ENCODE measurements at places on chromosomes 13 and 19.
A peak's percentile ranks its signal among the peaks of the same experiment; 100 is the strongest.

DNA sequence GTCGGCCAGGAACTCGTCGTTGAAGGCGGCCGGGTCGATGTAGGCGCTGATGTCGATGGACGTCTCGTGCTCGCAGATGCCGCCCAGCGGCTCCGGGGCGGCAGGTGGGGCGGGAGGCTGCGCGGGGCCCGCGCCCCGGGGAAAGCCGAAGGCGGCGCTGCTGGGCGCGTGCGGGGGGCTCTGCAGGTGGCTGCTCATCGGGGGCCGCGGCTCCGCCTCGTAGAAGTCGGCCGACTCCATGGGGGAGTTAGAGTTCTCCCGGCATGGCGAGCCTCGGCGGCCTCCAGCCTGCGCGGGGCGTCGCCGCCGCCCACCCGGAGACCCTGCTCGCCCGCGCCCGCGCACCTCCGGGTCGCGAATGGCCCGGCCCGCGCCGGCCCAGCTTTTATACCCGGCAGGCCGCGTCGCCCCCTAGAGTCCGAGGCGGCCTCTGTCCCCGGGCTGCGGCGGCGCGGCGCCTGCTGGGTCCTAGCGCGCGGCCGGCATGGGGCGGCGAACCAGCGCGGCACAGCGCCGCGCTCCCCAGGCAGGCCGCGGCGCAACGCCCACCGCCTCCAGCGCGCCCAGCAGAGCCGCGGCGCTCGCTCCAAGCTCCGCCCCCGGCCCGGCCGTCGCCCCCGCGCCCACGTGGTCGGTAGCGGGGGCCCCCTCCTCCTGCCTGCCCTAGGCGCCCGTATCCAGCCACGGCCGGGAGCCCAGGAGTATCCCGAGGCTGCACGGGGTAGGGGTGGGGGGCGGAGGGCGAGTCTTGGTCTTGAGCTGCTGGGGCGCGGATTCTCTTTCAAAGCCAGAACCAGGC is at the start of gene CEBPA:
TSS of gene CEBPA (minus strand) at position 360 of the 799 bp plus-strand sequence. CDS start at position 240, 120 bp downstream.
- peak; percentile 83 for DNase-seq

GRCh38 chr13:27118428-27119054 is 53.1 kb downstream of the USP12 start:
- no peak for DNase-seq

- DNase-seq: no peak
Measured at GRCh38 chr13:30735025-30735871, at the start of gene ALOX5AP. TSS of gene ALOX5AP (plus strand) at chr13:30735543. CDS start at chr13:30735606, 63 bp downstream.

DNA sequence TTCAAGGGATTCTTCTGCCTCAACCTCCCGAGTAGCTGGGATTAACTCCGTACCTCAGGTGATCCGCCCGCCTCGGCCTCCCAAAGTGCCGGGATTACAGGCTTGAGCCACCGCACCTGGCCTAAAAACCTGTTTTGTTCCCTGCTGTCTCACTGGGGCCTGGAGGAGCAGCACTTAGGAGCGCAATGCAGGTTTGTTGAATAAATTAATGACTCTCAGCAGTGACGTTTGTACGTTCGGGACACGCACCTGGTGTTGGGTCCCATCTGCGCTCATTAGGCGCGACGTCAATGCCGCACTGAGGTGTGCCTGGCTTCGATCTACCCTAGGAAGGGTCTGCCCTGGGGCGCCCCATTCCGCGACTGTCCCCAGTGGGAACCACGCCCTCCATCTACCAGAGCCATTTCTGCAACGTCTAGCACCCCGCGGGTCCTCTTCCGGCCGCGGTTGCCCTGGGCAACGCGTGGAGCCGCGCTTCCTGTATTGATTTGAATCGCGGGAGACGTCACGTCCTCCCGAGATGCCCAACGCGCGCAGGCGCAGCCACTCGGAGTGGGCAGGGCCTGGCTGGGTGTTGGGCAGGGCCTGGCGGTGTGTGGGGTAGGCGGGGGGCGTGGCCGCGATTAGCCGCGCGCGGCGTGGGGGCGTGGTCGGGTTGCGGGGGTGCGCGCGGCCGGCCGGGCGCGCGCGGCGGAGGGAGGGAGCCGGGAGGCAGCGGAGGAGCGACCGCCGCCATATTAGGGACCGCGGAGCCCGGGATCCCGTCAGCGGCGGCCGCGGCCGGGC is at the start of gene FZR1:
TSS of gene FZR1 (plus strand) at position 714 of the 786 bp plus-strand sequence. CDS start 16,679 bp downstream, outside the sequence.
- peak; percentile 100 for DNase-seq

- DNase-seq: no peak
Measured at GRCh38 chr13:37385956-37386670, 212.5 kb downstream of the POSTN start.

DNA sequence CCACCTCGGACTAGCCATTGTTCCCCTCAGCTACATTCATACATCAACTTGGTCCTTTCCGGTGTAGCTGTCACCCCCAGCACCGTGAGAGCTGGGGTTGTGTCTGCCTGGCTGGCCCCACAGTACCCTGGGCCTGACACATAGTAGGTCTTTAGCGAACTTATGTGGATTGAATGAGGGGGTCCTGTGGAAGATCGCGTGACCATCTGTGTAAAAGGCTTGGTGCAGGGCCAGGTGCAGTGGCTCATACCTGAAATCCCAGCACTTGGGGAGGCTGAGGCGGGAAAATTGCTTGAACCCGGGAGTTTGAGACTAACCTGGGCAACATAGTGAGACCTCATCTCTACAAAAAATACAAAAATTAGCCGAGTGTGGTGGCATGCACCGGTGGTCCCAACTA is 2.0 kb downstream of the SMARCA4 start:
- DNase-seq: no peak

- DNase-seq: no peak
Measured at GRCh38 chr13:94431574-94431973, 47.9 kb downstream of the DCT start.

DNA sequence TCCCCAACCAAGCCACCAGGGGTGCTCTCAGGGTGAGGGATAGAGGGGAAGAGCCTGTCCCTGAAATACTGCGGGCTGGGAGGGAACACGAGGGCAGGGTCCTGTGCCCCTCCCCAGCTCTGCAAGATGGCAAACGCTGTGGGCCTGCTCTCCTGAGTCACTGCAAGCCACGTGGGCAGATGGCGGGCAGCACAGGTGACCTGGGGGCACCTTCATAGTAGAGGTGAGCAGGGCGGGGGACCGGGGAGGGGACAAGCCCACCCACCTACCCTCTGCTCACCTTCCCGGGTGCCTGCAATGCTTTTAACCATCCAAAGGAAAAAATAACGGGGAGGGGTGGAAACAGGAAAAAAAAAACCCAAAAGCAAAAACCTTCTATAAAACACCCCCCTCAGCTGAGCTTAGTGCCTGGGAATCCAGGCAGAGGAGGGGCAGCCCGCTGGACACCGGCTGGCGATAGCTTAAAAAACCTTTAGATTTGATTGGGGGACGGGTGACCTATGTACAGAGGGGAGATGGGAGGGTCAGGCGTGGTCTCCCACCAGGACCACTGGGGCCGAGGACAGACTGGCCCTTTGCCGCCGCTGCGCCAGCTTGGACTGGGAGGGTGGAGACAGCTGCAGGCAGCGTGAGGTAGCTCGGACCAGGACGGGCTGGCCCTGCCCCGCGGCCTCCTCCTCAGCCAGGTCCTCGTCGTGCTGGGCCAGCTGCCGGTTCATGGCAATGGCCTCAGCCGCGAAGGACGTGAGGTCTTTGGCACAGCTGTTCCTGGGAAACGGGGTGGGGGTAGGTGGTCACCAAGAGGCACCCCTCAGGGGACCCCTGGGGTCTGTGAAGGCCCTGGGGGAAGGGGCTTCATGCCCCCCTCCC is 11.7 kb downstream of the MKNK2 start:
- DNase-seq: no peak

GRCh38 chr13:33560726-33561125 is 257.2 kb upstream of the RFC3 start:
- no peak for DNase-seq

DNA sequence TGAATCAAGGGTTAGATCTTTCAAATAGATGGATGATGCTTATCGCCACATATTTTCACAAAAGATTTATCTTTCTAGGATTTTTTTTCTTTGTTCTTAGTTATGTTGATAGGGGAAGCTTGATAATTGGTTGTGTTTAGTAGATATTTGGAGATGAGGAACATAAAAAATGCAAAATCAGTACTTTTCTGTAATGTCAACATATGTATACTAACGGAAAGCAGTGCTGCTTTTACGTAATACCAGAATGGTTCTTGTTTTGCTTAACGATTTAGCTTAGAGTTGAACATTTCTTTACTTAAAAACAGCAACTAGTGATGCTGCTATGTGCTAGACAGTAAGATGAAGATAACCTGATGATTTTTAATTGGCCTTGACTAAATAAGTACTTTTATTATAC is 3.0 kb downstream of the ZMYM2 start:
- DNase-seq: no peak

- DNase-seq: no peak
Measured at GRCh38 chr13:27857282-27857681, 62.5 kb upstream of the PDX1 start.

- no peak for DNase-seq
Measured at GRCh38 chr19:33156334-33156733, 24.4 kb downstream of the WDR88 start.

- DNase-seq: peak; percentile 37
Measured at GRCh38 chr13:43786766-43787517, at the start of gene ENOX1. TSS of gene ENOX1 (minus strand) at chr13:43786972.

DNA sequence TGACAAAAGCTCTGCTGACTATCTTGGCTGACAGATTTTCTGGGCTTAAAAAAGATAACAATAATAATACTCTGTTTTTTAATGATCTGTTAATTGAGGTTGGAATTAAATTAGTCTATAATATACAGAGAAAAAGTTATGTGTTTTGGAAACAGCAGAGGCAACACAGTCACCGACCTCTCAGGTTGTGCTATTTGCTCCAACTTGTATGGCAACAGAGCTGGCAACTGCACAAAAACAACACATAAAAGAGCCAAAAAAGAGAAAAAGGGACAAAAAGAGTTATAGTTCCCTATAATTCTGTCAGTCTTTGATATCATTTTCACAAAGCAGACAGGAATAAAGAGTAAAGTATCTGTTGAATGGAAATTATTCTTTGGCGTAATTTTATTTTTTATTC is 102.3 kb upstream of the POSTN start:
- DNase-seq: no peak

- DNase-seq: no peak
Measured at GRCh38 chr19:2542341-2543069, 66.6 kb downstream of the GADD45B start.

GRCh38 chr13:70985371-70985770 is 877.1 kb upstream of the KLHL1 start:
- no peak for DNase-seq

GRCh38 chr19:10568062-10568825 is 535 bp downstream of the CDKN2D start:
- DNase-seq: peak; percentile 82
